Testis (tissue), 5 donors: ENCODE measurements at places on chromosomes 7 and 10. TPM values are rescaled to one million over a fixed set of nuclear protein-coding genes. Genes with fewer than 3 reads are reported as not detected.

GRCh38 chr10:47421057-47421952 lies 37.2 kb upstream of the ZNF488 start:
- DNase-seq: no peak

DNA sequence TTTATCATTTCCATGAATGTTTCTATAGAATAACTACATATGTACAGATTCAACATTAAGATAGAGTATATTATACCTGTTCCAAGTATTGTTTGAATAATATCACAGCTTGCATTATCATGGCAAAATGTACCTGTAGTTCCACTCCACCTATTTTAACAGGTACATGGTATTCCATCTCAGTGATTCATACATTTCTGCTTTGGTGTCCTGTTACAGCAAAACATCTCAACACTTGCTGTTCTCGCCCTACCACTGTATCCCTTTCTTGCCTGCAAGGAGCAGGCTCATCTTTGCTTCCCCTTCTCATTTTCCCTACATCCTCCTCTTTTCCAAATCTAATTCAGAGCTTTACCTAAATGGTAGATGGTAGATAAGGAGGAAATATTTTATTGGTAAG lies 27.1 kb upstream of the SGCE start:
- DNase-seq: no peak

- no peak for DNase-seq
These were observed 22.7 kb downstream of the INPP5A start for GRCh38 chr10:132560241-132560731.

GRCh38 chr7:49023345-49024328 lies 99.3 kb downstream of the CDC14C start:
- no peak for DNase-seq

DNA sequence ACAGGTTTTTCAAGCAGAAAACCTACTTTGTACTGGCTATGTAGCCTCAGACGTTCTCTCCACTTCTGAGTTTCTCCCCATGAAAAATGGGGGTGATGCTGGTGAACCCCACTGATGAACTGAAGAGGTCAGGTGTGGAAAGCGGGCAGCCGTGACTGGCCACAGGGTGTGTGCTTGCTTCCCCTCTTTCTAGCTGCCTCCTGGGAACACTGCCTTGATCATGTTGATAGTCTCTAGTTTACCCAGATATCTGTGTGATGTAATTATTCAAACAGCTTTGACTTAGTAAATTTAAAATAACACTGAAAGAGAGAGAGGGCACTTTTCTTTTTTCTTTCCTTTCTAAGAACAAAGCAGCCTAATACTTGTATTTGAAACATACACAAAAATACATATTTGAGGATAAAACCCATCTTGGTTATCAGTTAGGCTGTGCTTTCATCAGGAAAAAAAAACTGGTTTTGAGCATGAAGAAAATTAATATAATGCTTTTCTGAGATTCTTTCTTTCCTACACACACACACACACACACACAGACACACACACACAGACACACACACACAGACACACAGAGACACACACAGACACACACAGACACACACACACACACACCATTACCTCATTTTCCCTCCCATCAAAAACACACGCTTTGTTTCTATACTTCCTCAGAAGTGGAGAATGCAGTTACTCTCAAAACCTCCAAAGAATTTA lies 76.7 kb downstream of the MACC1 start:
- no peak for DNase-seq

DNA sequence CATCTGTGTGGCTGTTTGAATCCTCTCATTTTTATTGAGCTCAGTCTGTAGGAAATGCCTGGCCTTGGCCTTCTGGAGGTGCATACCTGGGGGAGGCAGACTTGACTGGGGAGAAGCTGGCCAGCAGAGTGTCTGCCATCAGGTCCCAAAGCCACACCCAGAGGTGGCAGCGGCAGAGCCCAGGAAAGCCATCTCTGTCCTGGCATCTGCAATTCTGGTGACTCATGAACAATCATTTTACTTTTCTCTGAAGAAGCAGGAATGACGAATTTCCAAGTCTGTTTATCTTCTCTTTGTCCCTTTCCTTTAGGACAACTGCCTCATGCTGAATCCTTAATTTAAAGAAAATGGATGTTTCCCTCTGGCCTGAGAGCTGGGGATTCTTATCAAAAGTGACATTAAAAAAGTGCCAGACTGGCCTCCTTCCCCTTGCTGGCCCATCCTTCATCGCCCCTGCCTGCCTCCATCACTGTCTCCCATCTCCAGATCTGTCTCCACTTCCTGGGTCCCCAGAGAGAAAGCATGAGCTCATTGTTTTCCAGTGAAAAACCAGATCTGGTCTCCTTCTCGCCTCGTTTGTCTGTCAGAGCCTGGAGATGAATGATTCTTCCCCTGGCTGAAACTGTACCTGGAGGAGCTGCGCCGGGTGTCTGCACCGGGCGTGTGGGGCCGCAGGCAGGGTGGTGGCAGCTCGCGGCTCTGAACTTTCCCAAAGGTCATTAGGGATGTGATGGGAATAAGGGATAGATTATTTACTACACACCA lies 124.5 kb downstream of the TMEM178B start:
- no peak for DNase-seq

DNA sequence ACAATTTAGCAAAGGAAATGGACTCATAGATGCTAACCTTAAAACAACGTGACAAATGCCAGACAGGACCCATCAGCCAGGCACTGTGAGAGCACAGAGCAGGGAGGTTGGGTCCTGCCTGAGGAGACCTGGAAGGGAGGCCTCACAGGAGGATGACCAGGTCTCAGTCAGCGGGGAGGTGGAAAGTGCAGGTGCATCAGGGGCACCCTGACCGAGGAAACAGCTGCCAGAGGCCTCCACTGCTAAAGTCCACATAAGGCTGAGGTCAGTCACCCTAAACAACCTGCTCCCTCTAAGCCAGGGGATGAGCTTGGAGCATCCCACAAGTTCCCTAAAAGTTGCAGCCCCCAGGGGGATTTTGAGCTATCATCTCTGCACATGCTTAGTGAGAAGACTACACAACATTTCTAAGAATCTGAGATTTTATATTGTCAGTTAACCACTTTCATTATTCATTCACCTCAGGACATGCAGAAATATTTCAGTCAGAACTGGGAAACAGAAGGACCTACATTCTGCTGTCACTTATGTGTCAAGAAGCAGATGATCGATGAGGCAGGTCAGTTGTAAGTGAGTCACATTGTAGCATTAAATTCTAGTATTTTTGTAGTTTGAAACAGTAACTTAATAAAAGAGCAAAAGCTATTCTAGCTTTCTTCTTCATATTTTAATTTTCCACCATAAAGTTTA lies 157.6 kb upstream of the LANCL2 start:
- DNase-seq: no peak

DNA sequence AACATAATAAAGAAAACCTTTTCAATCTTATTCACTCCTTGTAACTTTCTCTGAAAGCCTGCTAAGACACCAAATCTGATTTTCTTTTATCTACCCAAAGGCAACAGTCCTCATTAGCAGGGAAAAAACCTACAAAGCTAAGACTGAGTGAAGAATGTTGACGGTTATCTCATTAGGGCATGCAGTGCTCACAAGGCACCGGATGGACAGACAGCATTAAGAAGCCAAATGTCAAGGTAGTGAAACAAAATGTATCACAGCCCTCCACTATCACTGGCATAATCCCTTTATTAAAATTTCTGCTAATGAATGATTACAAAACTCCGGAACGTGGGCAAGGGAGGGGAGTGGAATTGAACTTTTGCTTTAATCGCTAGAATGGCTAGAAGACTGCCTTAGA lies 442.8 kb downstream of the NEBL start:
- DNase-seq: no peak

DNA sequence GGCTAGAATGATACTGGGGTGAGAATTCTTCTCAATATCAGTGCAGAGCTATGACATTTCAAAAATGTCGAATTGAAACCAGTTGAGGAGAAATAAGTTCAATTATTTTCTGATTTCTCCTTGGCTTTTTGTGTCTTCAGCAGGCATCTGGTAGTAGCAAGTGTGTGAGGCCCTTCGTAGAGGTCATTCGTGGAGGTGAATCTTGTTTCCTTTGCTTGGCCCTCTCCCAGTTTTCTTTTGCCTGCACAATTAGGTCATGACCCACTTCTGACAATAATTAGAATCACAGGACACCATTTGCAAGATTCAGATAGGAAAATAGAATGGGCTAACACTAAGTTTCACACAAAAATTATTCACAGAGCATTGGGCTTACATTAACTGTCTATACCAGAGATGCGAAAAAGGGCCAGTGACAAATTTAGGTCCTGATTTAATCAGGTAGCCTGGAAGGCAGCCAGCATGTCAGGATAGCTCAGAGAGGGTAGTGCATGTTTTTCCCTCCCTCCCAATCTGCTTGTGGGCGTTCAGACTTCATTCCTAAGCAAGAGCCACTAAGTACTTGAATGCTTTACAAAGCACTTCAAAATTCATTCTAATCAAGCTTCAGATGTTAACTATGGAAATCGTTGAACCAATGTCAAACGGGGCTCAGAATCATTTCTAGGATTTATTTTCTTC lies 24.0 kb upstream of the A1CF start:
- DNase-seq: no peak

DNA sequence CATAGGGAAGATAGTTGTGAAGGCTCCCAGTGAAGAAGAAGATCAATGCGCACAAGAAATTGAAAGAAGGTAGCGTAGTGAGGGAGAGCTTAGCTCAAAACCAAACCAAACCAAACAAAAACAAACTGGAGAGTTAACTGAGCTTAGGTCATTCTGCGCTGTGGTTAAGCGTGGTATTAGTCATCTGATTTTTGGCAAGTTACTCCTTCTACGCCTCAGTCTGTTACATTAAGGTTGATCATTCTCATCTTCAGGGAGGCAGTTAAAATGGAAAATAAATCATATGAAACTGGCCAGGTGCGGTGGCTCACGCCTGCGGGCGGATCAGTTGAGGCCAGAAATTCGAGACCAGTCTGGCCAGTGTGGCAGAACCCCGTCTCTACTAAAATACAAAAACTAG lies 259.7 kb downstream of the EXOC4 start:
- DNase-seq: no peak

Gene CHST15
- total RNA-seq: 9.3 TPM

Gene FAM25C
- total RNA-seq: not detected

Gene NUTM2B
- 11.0 TPM for total RNA-seq

Gene PMPCB
- 63.2 TPM for total RNA-seq

Gene OPALIN
- total RNA-seq: not detected

Gene NHLRC2
- total RNA-seq: 37.7 TPM

Gene HTR5A
- total RNA-seq: 0.93 TPM

Gene SLC37A3
- total RNA-seq: 67.3 TPM
